ENCODE measurements at places on chromosomes 16 and 17.

GRCh38 chr17:20270369-20270768, 197.0 kb downstream of the LGALS9B start:
- DNase-seq = no peak

DNA sequence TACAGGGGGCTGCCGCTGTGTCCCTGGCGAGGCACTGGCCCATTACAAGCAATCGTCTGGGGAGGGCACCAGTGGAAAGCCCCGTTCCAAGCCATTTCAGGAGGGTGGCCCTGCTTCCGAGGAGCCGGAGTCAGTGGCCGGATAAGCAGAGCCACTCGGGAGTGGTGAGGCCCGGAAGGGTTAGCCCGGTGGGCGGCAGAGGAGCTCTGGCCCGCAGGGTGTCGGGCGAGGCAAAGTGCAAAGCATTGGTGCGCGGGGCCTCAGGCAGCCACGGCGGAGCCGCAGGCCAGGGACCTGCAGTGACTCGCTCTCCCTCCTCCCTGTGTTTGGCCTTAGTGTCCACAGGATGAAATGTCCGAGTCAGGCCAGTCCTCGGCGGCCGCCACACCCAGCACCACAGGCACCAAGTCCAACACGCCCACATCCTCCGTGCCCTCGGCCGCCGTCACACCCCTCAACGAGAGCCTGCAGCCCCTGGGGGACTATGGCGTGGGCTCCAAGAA, 24.6 kb downstream of the NME3 start:
- DNase-seq = no peak

- DNase-seq = no peak
Measured at GRCh38 chr16:17602678-17603077, 131.9 kb upstream of the XYLT1 start.

- DNase-seq = no peak
Measured at GRCh38 chr17:71849783-71850768, 270.7 kb upstream of the SOX9 start.

DNA sequence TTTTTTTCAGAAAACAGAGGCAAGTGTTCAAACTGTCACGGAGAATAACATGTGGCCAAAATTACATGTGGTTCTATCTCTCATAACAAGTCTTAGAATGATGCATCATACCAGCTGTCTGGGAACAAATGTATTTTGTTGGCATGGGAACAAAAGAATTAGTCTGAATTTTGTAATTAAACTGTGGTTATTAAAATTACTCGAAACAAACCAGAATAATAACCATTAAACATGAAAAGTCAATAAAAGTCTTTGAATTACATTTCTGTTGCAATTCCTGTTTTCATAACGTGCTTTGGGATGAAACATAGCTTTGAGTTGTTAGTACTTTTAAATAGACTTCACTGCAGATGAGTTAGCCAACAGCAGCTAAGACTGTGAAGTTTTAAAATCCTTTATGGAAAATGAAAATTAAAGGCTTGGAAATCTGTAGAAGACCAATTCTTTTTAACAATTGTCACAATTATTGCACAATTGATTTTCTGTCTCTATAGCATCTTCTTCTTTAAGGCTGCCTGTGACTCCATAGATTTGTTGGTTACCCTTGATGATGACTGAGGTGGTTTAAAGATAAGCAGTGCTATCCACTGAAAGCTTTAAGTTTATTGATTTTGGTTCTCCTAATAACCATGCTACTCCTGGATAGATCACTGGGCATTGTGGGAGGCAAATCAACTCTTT, 117.9 kb upstream of the AXIN2 start:
- no peak for DNase-seq

- no peak for DNase-seq
Measured at GRCh38 chr16:4537376-4538343, 913 bp downstream of the CDIP1 start.

DNA sequence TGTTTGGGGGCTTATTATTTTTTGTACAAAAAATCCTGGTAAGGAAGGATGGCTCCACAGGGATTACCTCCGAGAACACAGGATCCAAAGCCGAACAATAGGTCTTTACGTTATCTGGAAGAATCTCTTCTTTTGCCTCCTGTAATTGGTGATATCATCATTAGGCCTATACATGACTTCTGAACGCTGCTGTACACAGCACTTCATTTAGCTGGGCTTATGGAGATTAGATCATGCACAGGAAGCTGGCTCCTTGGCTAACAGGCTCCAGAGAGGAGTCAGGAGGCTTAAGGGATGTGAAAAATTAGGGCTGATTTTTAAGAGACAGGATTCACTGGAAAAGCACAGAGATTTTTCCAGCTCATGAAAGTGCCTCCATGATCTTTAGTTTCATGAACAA, 54.7 kb downstream of the TANGO6 start:
- no peak for DNase-seq

- no peak for DNase-seq
Measured at GRCh38 chr16:29649588-29650494, 13.2 kb upstream of the SPN start.

DNA sequence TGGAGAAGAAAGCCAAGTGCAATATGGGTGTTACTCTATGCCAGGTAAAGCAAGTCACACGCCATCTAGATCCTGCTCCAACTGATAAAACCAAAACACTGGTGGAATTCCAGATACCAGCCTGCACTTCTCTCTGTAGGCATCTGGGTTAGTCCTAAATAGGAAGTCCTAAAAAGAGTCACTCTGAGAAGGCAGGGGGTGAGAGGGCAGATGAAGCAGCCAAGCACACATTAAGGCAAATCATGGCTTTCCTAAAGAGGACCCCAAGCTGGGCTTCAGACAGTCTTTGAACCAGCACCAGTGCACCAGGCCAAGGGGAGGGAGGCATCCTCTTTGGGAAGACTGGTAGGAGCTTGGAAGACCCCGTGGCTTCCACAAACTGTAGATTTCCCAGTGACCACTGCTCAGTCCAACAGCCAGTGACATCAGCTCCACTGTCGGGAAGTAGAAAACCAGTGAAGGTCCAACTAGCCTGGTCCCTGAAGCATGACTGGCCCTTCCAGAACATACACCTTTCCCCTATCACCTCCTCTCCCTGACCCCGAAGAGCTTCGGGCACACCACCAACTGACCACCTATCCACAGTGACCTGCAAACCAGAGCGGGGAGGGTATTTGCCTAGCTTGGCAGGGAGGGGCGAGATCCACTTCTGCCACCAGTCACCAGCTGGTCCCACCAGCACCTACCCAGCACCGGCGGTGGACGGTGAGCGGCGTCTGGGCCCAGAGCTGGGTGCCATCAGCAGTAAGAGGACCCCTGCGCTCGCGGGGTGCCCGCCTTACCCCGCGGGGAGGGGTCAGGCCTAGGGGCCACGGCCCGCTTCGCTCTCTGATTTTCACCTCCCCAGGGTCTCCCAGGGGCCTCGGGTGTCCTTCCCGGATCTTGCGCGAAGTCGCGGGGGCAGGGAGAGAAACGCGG, 1.0 kb downstream of the LITAF start:
- DNase-seq = no peak

DNA sequence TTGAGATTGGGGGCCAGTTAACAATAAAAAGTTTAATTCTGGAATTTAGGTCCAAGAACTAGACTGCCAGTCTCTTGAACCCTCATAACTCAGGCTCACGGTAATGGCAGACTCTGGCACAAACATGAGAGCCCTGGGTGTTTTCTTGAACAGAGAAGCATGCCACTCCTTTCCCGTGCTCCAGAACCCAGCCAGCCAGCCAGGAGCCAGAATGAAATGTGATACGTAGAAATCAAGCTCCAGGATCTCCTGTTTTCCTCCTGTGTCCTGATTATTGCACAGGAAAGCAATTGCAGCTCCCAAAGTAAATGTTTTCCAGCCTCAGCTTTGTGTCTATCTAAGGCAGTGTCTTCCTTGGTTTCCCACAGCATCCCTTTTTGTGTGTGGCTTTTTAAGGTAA, 46.2 kb upstream of the NOL11 start:
- no peak for DNase-seq

GRCh38 chr16:2527784-2528100, 3.5 kb downstream of the CEMP1 start:
- no peak for DNase-seq

GRCh38 chr17:27354051-27354490, 60.2 kb downstream of the WSB1 start:
- no peak for DNase-seq

DNA sequence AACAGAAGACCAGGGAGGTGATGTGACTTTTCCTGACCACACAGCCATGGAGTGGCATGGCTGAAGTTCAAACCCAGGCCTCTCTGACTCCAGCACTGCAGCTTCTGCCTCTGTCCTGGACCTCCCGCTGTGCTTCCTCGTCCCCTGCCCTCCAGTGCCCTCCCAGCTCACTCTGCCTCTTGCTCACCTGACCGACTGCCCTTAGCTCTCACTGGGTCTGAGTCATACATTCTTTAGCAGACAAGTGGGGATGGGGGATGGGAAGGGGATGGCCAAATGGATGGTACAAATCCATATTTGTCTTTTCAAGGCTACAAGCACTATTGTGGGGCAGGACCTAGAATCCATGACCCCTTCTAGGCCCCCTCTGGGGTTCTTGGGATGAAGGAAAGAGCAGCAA, 33.0 kb downstream of the PITPNM3 start:
- no peak for DNase-seq

DNA sequence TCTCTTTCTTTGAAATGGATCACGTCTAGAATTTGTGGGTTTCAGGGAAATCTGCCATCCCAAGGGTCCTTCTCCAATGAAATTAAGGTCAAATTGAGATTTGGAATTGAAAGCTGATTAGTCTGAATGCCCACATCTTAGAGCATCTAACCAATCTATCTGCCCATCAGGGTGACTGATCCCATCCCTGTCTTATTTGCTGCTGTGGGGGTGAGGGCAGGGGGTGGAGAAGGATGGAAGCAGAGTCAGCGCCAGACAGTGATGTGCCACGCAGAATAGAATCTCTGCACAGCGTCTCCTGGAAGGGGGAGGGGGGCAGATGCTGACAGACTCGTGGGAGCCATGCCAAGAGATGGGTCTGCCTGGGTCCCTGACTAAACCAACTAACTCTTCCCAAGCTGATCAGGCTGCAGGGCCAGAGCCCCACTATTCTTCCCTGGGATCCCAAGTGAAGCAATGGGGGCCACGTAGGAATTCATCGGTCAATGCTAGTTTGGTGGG, 32.1 kb downstream of the CDK5RAP3 start:
- DNase-seq = no peak

DNA sequence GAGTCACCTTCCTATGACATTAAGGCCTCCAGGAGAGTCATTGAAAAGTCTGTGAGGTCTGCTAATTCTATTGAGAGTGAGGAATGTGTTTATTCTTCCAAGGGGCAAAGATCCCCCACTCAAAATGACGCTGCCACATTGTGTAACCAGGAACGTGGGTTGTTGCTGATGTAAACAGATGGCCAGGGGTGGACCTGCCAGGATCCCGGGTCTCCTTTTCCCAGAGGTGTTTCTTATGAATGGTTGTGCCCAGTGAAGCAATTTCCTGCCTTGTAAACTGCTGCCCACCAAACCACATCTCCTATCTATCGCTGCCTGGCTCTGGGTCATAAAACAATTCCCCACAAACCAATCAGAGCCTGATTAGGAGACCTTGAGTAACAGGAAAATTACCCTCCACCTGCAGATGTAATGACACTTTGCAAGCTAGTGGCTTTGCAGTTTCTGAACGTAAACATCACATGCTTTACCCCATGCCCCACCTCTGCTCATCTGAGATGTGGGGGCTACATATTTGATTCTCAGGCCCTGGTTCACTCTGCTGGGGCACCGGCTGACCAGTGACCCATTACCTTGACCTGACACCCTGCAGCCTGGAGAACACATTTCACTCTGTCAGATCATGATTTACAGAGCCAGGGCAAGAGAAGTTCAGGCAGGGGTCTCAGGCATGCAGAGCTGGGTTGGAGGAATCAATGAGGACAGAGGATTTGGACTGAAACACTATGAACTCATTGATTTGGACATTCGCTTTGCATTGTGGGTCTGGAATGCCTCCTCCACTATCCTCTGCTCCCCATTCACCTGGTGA, 33.1 kb upstream of the DDX52 start:
- DNase-seq = no peak

- DNase-seq = no peak
Measured at GRCh38 chr17:67482764-67483163, 105.7 kb downstream of the PITPNC1 start.

DNA sequence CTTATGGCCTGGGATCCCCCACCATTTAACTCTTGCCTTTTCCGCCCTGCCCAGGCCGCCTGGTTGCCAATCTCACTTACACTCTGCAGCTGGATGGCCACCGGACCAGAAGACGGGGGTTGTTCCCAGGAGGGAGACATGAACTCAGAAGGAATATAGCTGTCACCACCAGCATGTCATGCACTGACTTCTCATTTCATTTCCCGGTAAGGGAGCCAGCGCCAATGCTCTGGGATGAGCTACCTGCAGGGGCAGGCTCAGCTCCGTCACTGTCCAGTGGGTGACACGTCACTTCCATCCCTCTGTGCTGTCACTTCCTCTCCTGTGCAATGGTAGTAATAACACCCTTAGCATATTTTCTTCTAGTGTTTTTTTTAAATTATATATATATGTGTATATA, 26.7 kb downstream of the ITGAL start:
- no peak for DNase-seq

DNA sequence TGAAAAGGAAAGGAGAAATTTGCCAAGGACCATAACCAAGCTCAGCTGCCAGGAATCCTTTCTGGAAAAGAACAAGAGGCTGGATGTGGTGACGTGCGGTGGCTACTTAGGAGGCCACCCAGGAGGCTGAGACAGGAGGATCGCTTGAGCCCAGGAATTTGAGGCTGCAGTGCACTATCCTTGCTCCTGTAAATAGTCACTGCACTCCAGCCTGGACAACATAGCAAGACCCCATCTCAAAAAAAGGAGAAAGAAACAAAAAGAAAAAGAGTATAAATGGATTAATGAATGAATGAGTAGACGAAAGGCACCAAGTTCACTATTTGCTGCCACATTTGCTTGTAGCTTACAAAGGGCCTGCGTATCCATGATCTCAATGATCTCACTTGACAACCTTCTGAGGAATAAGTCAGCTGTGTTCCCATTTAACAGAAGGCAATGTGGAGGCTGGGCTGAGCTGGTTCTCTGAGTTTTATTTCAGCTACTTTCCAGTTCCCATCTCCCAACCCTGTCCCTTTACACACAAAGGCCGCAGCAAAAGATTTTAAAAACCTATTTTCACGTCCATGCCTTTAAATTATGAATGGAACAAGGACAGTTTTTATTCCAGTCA, 29.8 kb downstream of the ARSG start:
- DNase-seq = no peak

DNA sequence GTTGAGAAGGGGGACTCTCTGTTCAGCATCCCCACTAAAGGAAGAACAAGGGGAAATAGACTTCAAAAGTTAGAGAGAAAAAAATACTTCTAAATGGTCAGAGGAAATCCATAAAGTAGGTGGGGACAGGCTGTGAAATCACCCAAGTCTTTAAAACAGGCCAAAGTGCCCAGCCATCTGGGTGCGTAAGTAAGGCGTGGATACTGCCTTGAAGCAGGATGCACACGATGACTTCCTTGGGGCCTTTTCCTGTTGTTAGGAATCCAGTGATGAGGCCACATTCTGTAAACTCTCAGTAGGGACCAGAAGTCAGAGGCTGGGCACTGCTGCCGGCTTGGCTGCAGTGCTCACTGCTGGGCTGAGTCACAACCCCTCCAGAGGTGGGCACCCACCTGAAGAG, 9.2 kb downstream of the AXIN2 start:
- DNase-seq = no peak

- DNase-seq = no peak
Measured at GRCh38 chr17:68600067-68600930, 868 bp downstream of the FAM20A start.

- no peak for DNase-seq
Measured at GRCh38 chr16:87895641-87896141, 26.4 kb upstream of the SLC7A5 start.

All from NCI-H1436 treated with DMSO at 0.1 percent for 48 hours (cell line).